ENCODE measurements at places on chromosomes 5 and 9.

DNA sequence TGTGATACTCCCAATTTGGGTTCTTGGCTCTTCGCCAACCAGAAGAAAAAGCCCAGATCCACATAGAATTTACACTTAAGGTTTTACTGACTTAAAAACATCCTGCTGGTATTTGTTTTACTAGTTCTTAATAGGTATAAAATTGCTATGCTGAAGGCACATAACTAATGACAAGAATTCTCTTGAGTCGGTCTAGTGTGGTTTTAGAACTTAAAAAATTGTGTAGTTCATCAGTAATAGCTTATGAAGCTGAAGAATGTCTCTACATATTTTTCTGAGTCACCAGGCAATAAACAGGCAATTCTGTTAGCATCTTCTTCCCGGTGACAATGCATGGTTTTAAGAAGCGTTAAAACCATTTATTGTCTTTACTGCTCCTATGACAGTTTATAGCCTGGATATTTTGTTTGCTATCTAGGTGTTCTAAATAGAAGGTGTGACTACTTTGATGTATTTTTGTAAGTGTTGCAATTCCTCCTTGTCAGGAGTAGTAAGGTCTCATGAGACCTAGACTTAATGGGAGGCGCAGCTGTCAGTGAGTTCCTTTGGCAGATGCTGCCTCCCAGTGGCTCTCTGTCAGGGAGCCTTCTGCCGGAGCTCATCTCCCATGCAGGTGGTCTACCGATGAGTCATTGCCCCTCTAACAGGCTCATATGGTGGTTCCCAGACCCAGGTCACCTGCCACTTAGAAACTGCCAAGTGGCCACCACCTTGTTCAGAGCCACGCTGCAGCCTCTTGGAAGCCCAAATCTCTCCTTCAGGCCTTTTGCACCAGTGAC, 173.8 kb downstream of the MAST4 start:
- no peak for DNase-seq

DNA sequence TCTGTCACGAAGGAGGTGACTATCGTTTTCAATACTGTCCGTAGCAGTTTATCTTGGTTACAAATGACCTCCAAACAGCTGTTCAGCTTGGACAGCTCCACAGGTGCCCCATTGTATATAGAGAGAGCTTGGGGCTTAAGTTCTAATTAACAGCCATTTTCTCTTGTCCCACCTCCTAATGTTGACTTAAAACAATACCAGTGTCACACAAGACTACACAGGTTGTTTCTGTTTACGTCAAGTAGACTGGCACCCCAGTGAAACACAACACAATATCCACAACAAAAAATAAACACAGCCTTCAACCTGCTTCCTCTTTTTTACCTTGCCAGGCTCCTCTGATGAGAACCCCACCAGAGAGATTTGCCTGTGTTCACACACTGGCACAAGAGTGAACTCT, 39.8 kb upstream of the TLE1 start:
- DNase-seq, result no peak

GRCh38 chr9:23764219-23764618, 61.8 kb downstream of the ELAVL2 start:
- no peak for DNase-seq

GRCh38 chr9:137458194-137459151, 661 bp downstream of the NSMF start:
- no peak for DNase-seq

DNA sequence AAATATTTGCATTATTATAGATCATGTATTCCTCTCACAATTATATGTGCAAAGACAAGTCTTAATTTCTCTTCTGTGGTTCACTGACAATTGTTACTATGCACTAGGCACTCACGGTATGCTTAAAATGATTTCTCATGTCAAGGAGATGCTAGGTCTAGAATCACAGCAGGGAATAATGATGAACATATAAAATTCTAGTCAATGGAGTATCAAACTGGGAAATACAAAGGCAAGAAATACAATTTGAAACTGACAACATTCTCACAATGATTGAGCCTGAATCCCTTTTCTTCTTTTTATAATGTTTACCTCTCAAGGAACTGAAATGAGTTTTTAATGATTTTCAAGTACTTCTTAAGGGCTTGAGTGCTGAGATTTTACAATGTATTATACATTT, 302.3 kb upstream of the GRAMD2B start:
- no peak for DNase-seq

DNA sequence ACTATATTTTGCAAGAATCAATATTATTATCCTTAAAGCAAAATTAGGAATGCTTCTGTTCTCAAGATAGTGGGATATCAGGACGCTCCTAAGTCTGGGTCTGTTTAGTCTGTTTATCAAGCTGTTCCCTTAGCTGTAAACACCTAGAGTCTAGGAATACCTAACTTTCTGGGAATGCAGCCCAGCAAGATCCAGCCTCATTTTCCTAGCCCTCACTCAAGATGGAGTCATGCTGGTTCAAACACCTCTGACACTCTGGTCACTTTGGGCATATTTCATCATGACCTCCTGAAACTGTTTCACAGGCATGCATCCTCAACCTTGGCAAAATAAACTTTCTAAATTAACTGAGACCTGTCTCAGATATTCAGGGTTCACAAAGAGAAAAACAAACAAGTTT, 14.4 kb upstream of the MRPS30 start:
- no peak for DNase-seq

GRCh38 chr5:160240350-160240749, 11.0 kb downstream of the FABP6 start:
- DNase-seq, result no peak

DNA sequence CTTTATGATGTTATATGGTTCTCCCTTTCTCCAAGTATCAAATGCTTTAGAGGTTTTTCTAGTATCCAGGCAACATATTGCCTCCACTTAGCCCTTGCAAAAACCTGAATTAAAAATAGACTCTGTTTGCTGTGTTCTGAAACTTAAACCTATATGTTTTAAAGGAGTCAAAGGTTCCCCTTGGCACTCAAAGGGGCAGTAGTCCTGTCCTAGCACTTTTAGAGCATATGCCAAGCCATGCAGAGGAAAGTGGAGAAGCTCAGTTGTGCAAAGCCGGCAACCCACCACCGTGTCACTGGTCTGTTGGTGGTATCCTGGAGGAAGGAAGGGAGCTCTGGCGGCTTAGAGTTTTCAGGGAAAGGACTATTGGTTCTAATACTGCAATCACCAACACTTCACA, 154.3 kb downstream of the PIP5K1B start:
- no peak for DNase-seq

GRCh38 chr5:35816881-35817521, 39.7 kb upstream of the IL7R start:
- no peak for DNase-seq

- DNase-seq, result no peak
Observed at GRCh38 chr9:36140086-36141084, 3.9 kb downstream of the GLIPR2 start.

- DNase-seq, result no peak
Observed at GRCh38 chr5:158658446-158659230, 441.1 kb downstream of the EBF1 start.

DNA sequence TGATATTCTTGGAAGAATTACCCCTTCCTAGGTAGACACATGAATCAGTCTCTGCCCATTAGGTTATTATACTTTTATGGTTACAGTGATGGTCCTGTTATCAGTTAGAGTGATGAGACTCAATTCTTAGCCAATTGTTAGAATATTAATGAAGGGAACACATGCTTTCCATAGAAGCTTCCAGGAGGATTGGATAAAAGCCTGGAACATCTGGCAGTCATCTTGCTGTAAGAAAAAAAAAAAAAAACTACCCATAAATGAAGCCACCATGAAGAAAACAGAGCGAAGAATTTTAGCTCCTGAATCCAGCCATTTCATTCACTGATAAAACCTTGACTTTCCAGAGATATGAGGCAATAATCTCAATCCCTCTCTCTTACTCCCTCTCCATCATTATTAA, 262.5 kb upstream of the GRIN3A start:
- DNase-seq, result no peak

GRCh38 chr5:17115855-17116254, 101.6 kb upstream of the BASP1 start:
- no peak for DNase-seq

- DNase-seq, result no peak
Observed at GRCh38 chr9:83971485-83971884, 8.5 kb downstream of the HNRNPK start.

GRCh38 chr9:33924978-33925797, 108.2 kb downstream of the UBE2R2 start:
- peak; percentile 32 for DNase-seq

DNA sequence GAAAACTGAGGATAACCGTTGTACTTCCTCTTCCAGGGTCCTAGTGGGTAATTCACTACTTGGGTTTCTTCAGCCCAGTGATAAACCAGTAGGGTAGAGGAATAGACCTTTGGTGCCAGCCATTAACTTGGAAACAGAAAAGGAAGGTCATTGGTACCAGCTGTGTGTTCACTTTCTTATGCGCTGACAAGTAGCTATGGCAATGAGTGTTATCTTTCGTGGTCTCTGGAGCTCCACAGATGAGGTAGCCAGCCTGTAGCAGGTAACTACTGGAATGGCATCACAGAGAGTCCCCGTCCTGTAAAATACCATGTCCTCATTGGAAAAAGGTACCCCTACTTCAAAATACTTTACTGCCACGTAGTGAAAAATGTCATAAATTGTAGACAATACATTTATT, 2.3 kb downstream of the UHRF2 start:
- no peak for DNase-seq

DNA sequence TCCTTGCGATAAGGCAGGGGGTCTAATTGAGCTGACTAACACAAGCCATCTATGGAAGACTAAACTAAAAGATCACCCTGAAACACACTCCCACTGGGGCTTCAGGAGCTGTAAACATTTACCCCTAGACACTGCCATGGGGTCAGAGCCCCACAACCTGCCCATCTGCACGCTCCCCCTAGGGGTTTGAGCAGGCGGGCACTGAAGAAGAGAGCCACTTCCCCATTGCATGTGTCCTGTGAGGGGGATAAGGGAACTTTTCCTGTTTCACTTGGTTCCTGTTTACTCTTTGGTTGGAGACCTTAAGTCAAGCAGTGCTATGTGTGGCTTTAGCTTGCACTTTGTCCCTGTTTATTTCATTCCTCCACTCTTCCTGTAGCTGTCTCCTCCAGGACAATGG, 1929.5 kb upstream of the CDH9 start:
- no peak for DNase-seq

GRCh38 chr5:109619606-109620005, 70.1 kb upstream of the MAN2A1 start:
- no peak for DNase-seq

- DNase-seq, result no peak
Observed at GRCh38 chr5:627840-628239, 15.7 kb downstream of the CEP72 start.

DNA sequence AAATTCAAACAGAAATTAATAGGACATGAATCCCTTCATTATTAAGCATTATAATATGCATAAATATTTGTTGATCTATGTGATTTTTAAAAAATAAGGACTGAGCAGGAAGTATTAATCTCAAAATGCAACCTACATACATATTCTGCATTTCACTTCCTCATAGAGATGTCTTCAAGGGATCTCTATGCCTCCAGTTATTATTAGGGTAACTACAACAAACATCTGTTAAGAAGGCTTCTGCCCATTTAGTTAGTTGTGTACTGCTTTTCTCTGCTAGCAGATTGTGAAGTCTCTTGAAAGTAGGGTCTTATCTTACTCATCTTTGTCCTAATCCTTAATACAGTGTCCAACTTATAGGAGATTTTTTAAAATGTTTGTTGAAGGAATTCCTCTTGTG, 414.1 kb downstream of the ACTL7B start:
- no peak for DNase-seq

DNA sequence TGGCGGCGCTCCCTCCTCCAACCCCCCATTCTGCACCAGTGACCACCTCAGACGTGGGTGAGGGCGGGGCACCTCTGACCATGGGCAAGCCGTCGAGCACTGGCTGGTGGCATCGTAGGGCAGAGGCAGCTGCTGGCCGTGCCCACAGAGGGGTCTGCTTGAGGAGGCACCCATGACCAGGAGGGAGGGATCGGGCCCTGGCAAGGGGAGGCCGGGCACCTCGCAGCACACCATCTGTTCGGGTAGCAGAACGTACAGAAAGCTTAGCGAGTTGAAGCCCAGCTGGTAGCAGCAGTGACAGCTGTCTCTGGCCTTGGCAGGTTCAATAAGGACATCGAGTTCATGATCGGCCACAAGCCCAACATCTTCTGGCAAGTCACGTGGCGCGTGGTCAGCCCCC, 4.3 kb upstream of the SLC6A18 start:
- DNase-seq, result no peak

DNA sequence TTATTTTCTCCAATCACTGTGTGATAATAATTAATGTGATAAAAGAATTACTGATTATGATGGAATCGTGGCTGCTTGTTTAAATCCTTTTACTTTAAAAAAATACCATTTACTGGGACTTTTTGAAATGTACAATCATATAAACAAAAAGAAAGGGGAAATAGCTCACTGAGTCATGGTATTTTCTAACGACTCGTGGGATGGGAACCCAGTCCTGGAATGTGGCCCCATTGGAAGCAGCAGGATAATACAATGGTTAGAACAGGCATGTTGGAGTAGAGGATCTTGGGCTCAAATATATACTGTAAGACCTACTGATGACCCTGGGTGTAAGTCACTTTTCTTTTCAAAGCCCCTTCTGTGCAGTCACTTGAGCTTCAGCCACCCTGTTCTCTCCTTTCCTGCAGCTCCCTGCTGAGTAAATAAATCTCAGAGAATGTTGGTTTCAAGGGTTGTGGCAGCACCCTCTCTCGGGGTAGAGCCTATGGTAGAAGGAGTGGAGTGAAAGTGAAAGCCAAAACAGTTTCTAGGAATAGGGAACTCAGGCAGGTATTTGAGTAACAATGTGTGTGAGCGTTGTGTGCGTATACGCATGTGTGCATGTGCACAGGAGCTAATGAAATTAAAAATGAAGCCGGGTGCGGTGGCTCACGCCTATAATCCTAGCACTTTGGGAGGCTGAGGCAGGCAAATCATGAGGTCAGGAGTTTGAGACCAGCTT, 40.8 kb upstream of the LARP1 start:
- DNase-seq, result no peak

DNA sequence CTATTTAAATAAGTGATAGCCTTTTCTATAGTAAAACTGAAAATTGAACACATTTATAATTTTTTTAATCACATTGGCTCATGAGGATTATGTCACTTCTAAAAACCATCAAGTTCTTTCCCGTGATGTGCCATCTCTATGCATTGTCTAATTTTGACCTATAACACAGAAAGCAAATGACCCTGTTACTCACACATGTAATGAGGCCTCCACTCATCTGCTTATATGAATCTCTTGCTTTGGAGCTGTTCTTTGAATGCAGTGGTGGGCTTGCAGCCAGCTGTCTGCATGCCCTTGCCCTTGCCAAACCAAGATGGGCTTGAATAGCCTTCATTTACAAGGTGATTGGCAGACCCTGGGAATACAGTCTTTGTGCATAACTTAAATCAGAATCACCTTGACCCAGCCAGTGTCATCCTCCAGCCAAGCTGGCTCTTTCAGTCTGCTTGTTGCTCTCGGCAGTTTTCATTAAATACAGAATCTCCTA, 163.2 kb downstream of the TRIO start:
- no peak for DNase-seq

DNA sequence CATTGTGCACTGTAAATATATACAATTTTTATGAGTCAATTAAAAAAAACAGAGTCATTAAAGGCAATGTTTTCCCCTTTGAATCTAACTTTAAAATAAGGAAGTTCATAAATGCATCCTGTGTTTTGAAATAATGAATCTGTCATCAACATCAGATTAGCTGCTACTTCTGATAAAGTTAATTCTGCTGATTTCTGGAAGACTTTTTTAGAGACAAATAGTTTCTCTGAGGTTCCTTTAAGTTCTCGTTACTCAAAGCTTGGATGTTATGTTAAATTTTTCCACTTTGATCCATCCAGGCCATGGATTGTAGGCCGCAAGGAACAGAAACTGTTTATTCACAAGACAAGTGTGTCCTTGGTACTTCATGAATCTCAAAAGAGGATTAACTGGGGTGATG, 115.5 kb downstream of the CARTPT start:
- no peak for DNase-seq

All from activated CD4-positive, alpha-beta T cell treated with anti-CD3 and anti-CD28 coated beads, Interleukin-2, amount 50 U/mL, for 48 hours (primary cell).